Activated naive CD8-positive, alpha-beta T cell treated with anti-CD3 and anti-CD28 coated beads, Interleukin-2, amount 10 ng/mL, durations not matched to agents 7 days and 5 days (primary cell): ENCODE measurements at places on chromosomes 13 and 19. TPM values are rescaled to one million over a fixed set of nuclear protein-coding genes. Genes with fewer than 3 reads are reported as not detected.
A peak's percentile ranks its signal among the peaks of the same experiment; 100 is the strongest.

DNA sequence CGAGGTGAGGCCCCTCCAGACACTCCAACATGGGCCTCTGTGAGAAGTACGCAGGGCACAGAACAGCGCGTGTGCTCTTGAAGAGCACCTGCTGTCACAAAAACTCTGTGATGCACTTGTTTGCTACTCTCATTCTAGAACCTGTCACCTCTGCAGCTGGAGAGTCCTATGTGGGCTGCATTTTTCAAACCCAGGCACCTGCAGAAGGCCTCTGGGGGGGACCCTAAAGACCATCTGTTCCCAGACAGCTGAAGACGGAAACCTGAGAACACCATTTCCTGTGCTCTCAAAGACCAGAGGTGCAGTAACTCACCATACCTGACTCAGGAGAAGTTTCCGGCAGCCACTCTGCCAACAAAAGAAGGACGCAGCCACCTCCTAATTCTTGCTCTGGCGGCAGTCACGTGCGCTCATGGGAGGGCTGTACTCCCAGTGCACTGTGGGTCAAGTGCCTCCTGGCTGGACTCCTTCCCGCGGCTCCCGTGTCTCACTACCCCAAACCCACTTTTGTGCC, 28.1 kb downstream of the RANBP3 start:
- peaks cover 15% of the 10 kb centered on the region for H3K36me3 ChIP-seq
- H3K27ac ChIP-seq, result peak overlapping the region; percentile 84
- peak overlapping the region; percentile 56 for H3K4me3 ChIP-seq
- DNase-seq, result peak; percentile 57
- H3K27me3 ChIP-seq, result no peaks in the 10 kb centered on the region

GRCh38 chr13:46593398-46593797, 40.4 kb downstream of the LRCH1 start:
- H3K27me3 ChIP-seq, result no peaks in the 10 kb centered on the region
- peak overlapping the region; percentile 63 for H3K27ac ChIP-seq
- peaks cover 62% of the 10 kb centered on the region for H3K4me1 ChIP-seq
- peaks cover 3% of the 10 kb centered on the region for H3K36me3 ChIP-seq

GRCh38 chr13:36950920-36951319, 30.9 kb upstream of the SMAD9 start:
- no peaks in the 10 kb centered on the region for H3K27me3 ChIP-seq
- no peak overlapping the region for H3K27ac ChIP-seq
- no peak for DNase-seq
- no peak overlapping the region for H3K4me3 ChIP-seq
- H3K36me3 ChIP-seq, result peaks cover 31% of the 10 kb centered on the region

GRCh38 chr19:1252821-1253513, 4.6 kb downstream of the MIDN start:
- peak overlapping the region; percentile 85 for H3K27ac ChIP-seq
- peaks cover 16% of the 10 kb centered on the region for H3K4me1 ChIP-seq
- peak overlapping the region; percentile 93 for H3K4me3 ChIP-seq

The ABHD13 gene
- 10.1 TPM for total RNA-seq

The ZNF442 gene
- total RNA-seq, result 2.6 TPM

DNA sequence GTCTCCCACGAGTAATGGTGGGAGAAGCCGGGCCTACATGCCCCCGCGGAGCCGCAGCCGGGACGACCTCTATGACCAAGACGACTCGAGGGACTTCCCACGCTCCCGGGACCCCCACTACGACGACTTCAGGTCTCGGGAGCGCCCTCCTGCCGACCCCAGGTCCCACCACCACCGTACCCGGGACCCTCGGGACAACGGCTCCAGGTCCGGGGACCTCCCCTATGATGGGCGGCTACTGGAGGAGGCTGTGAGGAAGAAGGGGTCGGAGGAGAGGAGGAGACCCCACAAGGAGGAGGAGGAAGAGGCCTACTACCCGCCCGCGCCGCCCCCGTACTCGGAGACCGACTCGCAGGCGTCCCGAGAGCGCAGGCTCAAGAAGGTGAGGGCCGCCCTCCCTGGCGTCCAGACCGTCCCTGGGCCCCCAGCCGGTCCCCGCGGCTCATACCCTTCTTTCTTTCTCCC, 1.4 kb upstream of the USF2 start:
- peak overlapping the region; percentile 93 for H3K4me3 ChIP-seq
- DNase-seq, result peak; percentile 67
- H3K27me3 ChIP-seq, result no peaks in the 10 kb centered on the region
- H3K36me3 ChIP-seq, result peaks cover 10% of the 10 kb centered on the region
- peak overlapping the region; percentile 91 for H3K27ac ChIP-seq

DNA sequence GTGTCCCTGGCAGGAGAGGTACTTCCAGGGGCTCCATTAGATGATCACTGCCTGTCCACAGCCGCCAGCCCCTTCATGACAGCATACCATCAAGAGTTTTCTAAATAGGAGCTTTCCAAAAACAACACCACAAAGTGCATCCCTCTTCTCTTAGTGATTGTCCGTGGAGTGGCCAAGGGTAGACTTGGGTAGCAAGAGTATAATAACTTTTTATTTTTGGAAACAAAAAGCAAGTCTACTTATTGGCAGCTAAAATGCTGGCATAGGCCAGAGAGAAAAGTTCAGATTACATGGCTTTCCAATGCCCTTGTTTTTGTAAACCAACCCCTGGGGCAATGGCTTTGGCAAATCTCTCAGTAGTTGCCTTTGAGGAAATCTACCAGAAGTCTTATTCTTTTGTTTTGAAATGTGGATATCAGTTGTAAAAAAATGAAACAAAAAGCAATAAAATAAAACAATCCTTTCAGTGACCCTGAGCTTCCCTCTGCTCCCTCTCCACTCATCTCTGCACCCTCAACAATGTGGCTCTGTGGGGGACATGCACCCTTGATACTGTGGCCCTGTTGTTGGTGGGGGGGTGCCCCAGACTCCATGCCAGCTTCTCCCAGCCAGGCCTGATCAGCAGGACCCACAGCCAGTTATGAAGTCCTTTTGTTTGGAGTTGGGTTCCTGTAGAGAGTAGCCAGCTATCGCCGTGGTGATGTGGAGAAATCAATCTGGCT, 294.1 kb downstream of the DLEU7 start:
- DNase-seq, result no peak
- no peak overlapping the region for H3K27ac ChIP-seq
- no peaks in the 10 kb centered on the region for H3K4me1 ChIP-seq
- H3K27me3 ChIP-seq, result peaks cover 3% of the 10 kb centered on the region

GRCh38 chr13:108915634-108916512, 286.5 kb downstream of the MYO16 start:
- peaks cover 13% of the 10 kb centered on the region for H3K27me3 ChIP-seq
- H3K36me3 ChIP-seq, result no peaks in the 10 kb centered on the region
- DNase-seq, result peak; percentile 63
- H3K27ac ChIP-seq, result peak overlapping the region; percentile 87
- H3K4me1 ChIP-seq, result peaks cover 13% of the 10 kb centered on the region
- H3K4me3 ChIP-seq, result peak overlapping the region; percentile 76

DNA sequence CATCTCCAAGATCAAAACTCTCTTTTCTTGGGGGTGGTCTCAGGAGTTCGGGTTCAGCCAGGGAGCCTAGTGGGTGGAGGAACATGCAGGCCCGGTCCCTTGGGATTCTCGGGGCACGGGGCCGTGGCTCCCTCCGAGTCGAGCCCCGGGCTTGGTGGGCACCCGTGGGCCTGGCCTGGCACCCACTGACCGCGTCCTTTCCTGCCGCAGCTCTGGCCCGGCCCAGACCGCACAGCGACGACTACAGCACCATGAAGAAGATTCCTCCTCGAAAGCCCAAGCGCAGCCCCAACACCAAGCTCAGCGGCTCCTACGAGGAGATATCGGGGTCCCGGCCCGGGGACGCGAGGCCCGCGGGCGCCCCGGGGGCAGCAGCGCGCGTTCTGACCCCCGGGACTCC, 510.6 kb downstream of the MYO16 start:
- no peak overlapping the region for H3K27ac ChIP-seq
- H3K36me3 ChIP-seq, result no peaks in the 10 kb centered on the region
- peaks cover 11% of the 10 kb centered on the region for H3K27me3 ChIP-seq
- no peak overlapping the region for H3K4me3 ChIP-seq
- DNase-seq, result no peak

GRCh38 chr19:7678971-7679751, 1.5 kb upstream of the TRAPPC5 start:
- peak; percentile 51 for DNase-seq
- peak overlapping the region; percentile 74 for H3K27ac ChIP-seq

DNA sequence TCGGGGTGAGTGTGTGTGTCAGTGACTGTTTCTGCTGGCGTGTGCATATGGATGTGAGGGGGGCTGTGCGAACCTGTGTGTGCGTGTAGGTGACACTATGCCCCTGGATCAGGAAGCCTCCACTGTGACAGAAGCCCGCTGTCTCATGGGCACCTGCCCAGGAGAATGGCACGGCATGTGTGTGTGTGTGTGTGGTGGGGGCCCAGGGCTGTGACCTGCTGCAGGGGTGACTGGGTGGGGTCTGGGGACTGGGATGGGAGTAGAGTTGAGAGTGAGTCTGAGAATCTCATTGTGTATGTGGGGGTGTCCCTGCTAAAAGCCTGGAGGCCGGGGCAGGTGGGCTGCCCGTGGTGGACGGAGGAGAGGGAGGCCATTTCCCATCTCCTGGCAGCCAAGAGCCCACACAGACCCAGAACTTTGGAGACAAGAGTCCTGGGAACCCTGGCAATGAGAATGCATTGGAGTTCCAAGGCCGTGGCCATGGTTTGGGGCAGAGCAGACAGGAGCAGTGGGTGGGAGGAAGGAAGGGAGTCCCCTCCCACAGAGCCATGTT, 6.4 kb upstream of the TPM4 start:
- H3K27me3 ChIP-seq, result no peaks in the 10 kb centered on the region
- no peak overlapping the region for H3K4me3 ChIP-seq
- H3K27ac ChIP-seq, result no peak overlapping the region
- H3K4me1 ChIP-seq, result peaks cover 37% of the 10 kb centered on the region

- peaks cover 11% of the 10 kb centered on the region for H3K4me1 ChIP-seq
- no peak overlapping the region for H3K4me3 ChIP-seq
- DNase-seq, result no peak
- no peaks in the 10 kb centered on the region for H3K27me3 ChIP-seq
These were observed 11.1 kb downstream of the DAZAP1 start for GRCh38 chr19:1418496-1418775.

The ZGLP1 gene
- total RNA-seq, result 3.9 TPM

GRCh38 chr19:51407511-51408131, 9.8 kb downstream of the SIGLEC10 start:
- no peak overlapping the region for H3K4me3 ChIP-seq
- peaks cover 14% of the 10 kb centered on the region for H3K36me3 ChIP-seq
- H3K27me3 ChIP-seq, result peaks cover 7% of the 10 kb centered on the region
- DNase-seq, result no peak
- peaks cover 8% of the 10 kb centered on the region for H3K4me1 ChIP-seq

DNA sequence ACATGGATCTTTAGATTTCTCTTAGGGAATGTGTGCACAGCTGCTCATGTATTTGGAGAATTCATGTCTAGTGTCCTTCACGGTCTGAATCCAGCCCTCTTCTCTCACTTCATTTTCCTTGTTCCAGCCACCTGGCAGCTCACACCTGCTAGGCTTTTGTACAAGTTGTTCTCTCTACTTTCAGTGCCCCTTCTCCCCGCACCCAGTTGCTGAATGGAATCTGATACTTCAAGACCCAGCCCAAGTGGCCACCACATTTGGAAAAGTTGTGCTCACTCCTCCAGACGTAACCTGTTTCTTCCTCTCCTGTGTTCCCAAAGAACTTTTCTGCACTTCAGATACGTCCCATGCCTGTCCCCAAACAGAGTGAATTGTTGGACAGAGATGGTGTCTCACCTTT, 235.6 kb downstream of the SHISA2 start:
- no peak overlapping the region for H3K27ac ChIP-seq
- peaks cover 2% of the 10 kb centered on the region for H3K36me3 ChIP-seq
- H3K4me1 ChIP-seq, result no peaks in the 10 kb centered on the region
- H3K4me3 ChIP-seq, result no peak overlapping the region
- DNase-seq, result no peak

The ZSWIM9 gene
- total RNA-seq, result 10.2 TPM

The IGSF23 gene
- total RNA-seq, result not detected

The ZNF813 gene
- 6.1 TPM for total RNA-seq

The CEACAM18 gene
- not detected for total RNA-seq

The ATP4A gene
- total RNA-seq, result not detected

The C13orf46 gene
- total RNA-seq, result 4.9 TPM

The TEX26 gene
- total RNA-seq, result not detected

DNA sequence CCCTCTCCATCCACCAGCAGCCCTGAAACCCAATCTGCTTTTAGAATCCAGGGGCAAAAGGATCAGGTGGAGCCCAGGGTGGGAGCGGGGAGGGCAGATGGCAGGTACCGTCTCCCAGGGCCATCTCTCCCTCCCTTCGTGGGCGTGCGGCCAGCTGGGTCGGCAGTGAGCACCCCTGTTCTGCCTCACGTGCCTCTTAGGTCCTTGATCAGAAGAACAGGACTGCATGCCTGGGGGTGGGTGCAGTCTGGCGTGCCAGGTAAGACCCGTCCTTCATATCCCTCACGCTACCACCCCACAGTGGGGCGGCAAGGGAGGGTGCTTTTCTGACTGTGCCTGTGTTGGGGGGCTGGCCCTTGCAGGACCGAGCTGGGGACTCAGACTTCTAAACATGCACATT, 2.0 kb downstream of the SLC8A2 start:
- DNase-seq, result no peak
- H3K36me3 ChIP-seq, result no peaks in the 10 kb centered on the region
- peaks cover 40% of the 10 kb centered on the region for H3K27me3 ChIP-seq
- H3K4me1 ChIP-seq, result peaks cover 10% of the 10 kb centered on the region

DNA sequence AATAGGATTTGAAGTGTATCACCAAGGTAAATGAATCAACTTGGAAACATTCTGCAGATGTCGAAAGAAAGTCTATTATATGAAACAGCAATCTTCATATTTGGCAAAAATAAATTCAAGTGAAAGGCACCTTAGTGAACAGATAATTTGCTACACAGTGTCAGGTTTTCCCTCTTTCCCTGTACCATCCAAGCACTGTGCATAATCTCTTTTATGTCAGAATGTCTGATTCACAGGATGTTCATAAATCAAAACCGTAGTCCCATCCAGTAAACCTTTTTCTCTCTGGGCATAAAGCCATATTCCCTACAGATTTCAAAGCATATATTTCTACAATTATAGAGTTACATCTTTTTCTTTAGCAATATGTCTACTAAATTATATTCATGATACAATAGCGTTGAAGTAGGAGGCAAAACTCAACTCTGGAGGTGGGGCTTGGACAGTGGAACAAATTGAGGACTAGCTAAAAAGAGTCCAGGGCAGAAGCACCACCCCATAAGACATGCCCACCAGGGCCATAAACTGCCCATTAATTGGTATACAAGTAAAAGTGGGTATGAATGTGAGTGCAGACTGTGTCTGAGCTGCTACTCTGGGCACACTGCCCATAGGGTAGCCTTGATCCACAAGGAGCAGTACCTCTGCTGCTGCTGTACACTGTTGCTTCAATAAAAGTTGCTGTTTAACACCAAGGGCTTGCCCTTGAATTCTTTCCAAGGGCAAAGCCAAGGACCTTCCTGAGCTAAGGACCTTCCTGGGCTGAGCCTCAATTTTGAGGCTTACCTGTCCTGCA, 72.1 kb upstream of the MYCBP2 start:
- peaks cover 13% of the 10 kb centered on the region for H3K27me3 ChIP-seq
- no peak overlapping the region for H3K4me3 ChIP-seq
- H3K27ac ChIP-seq, result no peak overlapping the region
- no peaks in the 10 kb centered on the region for H3K36me3 ChIP-seq
- no peaks in the 10 kb centered on the region for H3K4me1 ChIP-seq

The ZNF132 gene
- total RNA-seq, result 7.4 TPM

- H3K4me3 ChIP-seq, result no peak overlapping the region
- no peak overlapping the region for H3K27ac ChIP-seq
- H3K4me1 ChIP-seq, result peaks cover 36% of the 10 kb centered on the region
- H3K36me3 ChIP-seq, result peaks cover 31% of the 10 kb centered on the region
- DNase-seq, result no peak
These were observed 24.1 kb downstream of the SLC25A30 start for GRCh38 chr13:45393941-45394570.
